ENCODE measurements at places on chromosomes 2 and 18.

DNA sequence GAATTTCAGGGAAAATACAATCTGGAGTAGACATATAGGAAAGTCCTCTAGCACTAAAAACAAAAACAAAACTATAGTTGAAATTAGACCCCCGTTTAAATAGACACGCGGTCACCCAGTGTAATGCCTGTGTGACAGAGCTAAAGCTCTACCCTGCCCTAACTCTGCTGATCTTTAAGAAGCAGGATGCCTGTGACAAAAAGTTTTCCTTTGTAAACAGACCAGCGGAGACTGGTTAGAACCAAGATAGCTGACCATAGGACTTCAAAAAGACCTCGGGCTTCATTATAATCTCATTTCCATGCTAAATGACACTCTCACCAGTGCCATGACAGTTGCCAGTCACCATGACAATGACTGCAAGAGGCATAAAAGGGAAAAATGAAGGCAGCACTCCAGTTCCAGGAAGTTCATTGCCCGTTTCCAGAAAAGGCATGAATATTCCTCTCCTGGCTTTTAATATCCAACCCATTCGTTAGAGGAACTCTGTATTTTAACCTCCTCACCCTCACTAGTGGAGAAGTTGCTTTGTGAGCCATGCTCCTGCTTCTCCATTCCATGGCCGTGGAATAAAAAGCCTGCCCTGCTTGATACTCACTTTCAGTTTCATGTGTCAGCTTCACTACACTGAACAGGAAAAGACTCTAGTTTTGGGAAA is 157.2 kb upstream of the COPS8 start:
- no peak overlapping the region for H3K27ac ChIP-seq
- no peak overlapping the region for H3K4me3 ChIP-seq
- no peaks in the 10 kb centered on the region for H3K4me1 ChIP-seq
- H3K36me3 ChIP-seq = no peaks in the 10 kb centered on the region
- H3K27me3 ChIP-seq = no peaks in the 10 kb centered on the region

- H3K4me3 ChIP-seq = no peak overlapping the region
- DNase-seq = no peak
- H3K4me1 ChIP-seq = no peaks in the 10 kb centered on the region
- H3K36me3 ChIP-seq = peaks cover 7% of the 10 kb centered on the region
- no peaks in the 10 kb centered on the region for H3K27me3 ChIP-seq
Measured at GRCh38 chr2:174365571-174365970, 30.0 kb upstream of the SCRN3 start.

GRCh38 chr2:39494784-39495251 is 57.7 kb upstream of the MAP4K3 start:
- no peak overlapping the region for H3K4me3 ChIP-seq
- H3K36me3 ChIP-seq = no peaks in the 10 kb centered on the region
- no peaks in the 10 kb centered on the region for H3K27me3 ChIP-seq

DNA sequence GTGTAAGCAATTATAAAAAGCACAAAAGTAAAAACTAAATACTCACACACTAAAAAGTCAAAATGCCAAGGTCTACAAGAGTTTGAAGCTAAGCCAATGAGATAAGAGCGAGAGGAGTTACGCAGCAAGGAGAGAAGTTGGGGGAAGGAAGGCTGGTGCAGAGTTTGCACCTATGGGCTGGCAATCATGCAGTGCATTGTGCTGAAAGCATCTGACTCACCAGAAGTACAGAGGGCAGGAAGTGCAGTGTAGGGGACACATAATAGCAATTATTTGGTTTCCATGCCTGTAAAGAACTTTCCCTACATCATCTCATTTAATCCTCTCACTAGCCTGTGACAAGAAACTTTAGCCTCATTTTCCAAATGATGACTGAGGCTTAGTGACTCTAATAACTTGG is 142.7 kb upstream of the KYNU start:
- no peaks in the 10 kb centered on the region for H3K36me3 ChIP-seq
- H3K27me3 ChIP-seq = no peaks in the 10 kb centered on the region
- H3K27ac ChIP-seq = no peak overlapping the region
- no peak overlapping the region for H3K4me3 ChIP-seq

GRCh38 chr2:143246815-143247744 is 117.9 kb downstream of the ARHGAP15 start:
- no peaks in the 10 kb centered on the region for H3K27me3 ChIP-seq
- no peaks in the 10 kb centered on the region for H3K36me3 ChIP-seq
- H3K4me1 ChIP-seq = no peaks in the 10 kb centered on the region
- DNase-seq = no peak
- H3K4me3 ChIP-seq = no peak overlapping the region

- H3K4me1 ChIP-seq = no peaks in the 10 kb centered on the region
- H3K36me3 ChIP-seq = no peaks in the 10 kb centered on the region
- no peak overlapping the region for H3K4me3 ChIP-seq
- peaks cover 30% of the 10 kb centered on the region for H3K27me3 ChIP-seq
- no peak overlapping the region for H3K27ac ChIP-seq
Measured at GRCh38 chr2:113034016-113034415, 18.7 kb downstream of the IL36B start.

DNA sequence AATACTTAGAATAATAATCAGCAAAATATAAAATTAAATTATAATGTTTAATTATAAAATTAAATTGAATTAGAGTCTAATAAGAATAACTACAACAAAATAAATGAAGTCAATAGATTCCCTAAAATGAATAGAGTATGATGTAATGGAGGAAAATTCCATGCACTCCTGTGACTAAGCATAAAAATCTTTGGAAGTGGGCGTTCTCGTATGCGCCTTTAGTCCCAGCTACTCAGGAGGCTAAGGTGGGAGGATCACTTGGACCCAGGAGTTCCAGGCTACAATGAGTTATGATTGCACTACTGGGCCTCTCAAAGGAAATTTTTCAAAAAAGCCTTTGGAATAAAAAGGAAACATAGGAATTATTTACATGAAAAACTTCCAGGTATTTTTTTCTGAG is 955.4 kb upstream of the POU3F3 start:
- DNase-seq = no peak
- H3K27ac ChIP-seq = no peak overlapping the region
- no peaks in the 10 kb centered on the region for H3K36me3 ChIP-seq
- no peaks in the 10 kb centered on the region for H3K4me1 ChIP-seq

DNA sequence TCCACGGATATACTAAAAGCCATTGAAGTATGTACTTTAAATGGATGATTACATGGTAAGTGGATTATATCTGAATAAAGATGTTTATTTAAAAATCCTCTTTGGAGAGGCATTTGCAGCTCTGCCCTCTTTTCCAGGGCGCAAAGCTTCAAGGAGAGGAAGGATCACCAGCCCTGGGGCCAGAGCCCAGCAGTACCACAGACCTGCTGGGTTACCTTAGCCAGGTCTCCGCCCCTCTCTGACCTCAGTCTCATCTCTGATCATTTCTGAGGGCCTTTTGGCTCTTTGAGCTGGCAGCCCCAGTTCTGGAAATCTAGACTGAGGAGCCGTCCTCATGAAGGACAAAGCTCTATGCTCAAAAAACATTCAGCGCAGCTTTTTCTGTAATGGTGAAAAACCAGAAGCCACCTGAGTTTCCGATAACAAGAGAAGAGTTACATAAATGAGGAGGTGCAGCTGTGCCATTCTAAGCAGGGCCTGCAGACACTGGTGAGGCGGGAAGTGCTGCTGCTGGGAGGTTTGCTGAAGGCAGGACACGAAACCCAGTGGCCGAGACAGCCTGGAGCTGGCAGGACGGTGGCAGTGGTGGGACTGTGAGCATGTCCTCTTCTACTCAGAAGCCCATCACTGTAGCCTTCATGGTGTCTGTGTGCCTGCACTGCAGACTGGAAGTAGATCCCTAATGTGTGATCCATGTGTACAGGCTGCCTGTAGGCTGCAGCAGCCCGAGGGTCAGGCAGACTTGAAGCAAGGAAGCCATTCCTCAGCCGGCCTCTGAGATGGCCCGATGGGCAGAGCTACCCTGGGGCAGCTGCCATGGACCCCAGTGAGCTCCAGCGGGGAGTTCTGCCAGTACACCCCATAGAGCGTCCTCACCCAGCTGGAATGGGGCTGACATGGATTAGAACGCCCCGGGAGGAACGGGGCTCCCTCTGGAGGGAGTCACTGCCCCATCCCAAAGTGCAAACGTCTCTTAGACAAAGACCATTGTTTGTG is 27.7 kb downstream of the ADRA2B start:
- no peaks in the 10 kb centered on the region for H3K4me1 ChIP-seq
- no peak overlapping the region for H3K4me3 ChIP-seq
- no peak for DNase-seq
- H3K36me3 ChIP-seq = no peaks in the 10 kb centered on the region
- H3K27ac ChIP-seq = no peak overlapping the region

Data from neuronal stem cell (in vitro differentiated cells).